Fibroblast of skin of left quadriceps (primary cell): ENCODE measurements at places on chromosomes 1 and 21.

DNA sequence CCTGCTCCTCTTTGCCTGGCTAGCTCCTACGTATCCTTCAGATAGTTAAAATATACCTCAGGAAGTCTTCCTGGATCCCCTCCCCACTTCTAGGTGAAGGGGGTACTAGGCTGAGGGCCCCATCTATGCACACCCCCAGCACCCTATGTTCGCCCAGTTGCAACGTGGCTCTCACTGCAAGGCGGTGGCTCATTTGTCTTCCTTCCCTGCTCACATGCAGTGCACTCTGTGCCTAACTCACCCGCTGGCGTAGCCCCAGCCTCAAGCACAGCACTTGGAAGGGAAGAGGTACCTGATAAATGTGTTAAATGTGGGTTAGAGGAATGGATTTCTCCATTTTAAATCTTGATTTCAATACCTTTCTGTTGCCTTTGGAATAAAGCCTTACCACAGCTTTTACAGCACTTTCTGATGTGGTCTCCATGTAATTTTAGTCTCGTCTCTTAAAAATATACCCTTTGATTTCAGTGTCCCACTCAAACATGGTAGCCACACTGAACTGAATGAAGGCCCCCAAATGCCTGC lies 39.3 kb downstream of the L1TD1 start:
- no peak for DNase-seq

DNA sequence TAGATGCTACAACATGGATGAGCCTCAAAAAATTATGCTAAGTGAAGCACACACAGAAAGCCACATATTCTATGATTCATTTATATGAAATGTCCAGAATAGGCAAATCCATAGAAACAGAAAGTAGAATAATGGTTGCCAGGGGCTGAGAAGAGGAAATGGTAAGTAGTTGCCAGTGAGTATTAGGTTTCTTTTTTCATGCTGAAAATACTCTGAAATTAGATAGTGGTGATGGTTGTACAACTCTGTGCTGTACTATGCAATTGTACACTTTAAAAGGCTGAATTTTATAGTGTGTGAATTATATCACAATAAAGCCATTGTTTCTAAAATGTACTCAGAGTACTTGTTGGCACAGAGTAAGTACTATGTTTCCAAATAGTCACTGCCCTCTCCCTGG lies 15.5 kb upstream of the GFI1 start:
- peak; percentile 7 for DNase-seq

DNA sequence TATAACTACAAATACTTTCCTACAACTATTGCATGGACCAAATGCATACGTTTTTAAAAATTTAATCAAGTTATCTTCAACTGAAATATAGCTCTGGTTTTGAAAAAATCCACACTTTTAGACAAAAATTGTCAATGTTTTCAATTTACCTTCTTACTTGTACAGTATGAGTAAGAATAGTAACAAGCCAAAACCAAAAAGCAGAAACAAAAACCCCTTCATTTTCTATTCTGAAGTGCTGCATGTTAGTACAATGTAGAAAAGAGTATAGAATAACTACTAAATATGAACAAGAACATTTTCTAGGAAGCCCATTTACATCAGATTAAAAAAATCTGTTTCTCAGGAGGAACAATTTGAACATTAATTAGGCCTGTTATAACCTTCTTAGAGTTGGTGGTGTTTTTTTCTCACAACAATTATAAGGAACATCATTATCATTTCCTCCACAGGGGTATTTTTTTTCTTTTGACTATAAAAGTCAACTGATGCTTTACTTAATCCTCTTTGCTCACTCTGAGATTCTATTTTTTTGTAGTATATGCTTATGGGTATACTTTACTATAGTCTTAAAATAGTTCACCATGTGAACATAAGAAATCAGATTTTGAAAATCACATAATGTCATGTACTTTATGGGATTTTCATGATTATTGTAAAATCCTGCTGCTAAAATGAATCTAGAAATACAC lies 475.4 kb downstream of the PTBP2 start:
- DNase-seq: no peak

DNA sequence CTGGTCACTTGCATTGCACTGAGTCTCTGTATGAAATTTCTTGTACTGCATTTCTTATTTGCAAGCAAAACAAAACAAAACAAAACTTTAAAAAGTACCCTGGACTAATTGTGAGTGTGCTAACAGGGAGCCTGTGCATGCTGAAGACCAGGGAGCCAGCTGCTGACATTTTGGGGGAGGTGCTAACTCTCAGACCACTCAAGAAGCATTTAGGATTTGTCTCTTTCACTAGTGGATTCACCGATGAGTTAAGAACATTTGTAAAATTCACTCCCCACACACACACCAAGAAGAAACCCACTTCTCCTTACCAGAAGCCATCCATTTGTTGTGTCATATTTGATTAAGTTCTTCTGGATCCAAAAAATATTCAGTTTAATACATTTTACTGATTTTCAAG lies 95.7 kb upstream of the C1orf105 start:
- DNase-seq: no peak

- DNase-seq: no peak
These were observed 76.8 kb upstream of the DNAJC6 start for GRCh38 chr1:65232461-65232990.

DNA sequence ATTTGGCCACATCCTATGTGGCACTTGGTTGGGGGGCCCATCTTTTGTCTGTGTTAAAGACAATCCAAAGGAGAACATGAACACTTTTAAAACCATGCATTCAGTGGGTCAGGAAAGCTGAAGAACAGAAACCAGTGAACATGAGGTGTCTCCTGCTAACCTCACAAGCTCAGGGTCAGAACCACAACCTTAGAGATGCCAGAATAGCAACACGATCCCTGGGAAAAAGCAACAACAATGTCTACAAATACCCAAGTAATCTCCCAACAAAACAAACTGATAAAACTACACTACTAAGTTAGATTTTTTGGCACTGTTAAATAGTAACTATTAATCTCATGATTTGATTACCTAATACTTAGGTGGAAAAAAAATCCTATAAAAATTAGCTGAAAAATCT lies 34.1 kb upstream of the GNG4 start:
- no peak for DNase-seq

DNA sequence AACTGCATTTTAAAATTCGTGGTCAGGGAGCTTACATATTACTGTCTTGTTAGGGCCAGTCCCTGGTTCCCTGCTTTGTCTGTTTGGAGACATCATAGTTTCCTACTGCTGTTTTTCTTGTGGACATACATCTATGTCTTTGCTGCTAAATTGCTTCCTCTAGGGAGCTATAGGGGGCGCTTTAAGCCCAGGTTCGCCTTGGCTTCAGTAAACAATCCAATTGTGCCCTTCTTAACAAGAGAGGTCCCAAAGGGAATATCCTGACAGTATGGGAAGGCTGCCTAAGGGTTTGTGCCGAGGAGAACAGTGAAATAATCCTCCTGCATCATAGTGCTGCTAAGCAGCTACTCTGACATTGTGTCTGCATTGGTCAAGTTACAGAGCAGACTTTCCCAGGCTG lies 112.5 kb downstream of the USH2A start:
- peak; percentile 29 for DNase-seq

GRCh38 chr1:32701421-32701911 lies 1.1 kb downstream of the SYNC start:
- DNase-seq: no peak

GRCh38 chr1:195071461-195071860 lies 1536.8 kb downstream of the KCNT2 start:
- no peak for DNase-seq

DNA sequence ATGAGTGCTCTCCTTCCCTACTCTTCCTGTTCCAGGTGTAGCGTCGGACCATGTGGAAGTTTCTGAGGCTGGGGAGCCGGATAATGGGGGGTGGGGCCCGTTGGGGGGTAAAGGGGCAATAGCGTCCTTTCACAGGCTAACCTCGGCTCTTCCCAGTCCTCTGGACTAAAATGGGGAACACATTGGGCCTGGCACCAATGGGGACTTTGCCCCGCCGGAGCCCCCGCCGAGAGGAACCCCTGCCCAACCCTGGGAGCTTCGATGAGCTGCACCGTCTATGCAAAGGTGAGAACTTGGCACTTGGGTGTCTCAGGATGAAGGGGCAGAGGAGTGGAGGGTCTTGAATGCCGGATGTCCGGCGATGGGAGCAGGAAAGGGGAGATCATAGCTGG lies 456 bp downstream of the TOMM40L start:
- DNase-seq: no peak

DNA sequence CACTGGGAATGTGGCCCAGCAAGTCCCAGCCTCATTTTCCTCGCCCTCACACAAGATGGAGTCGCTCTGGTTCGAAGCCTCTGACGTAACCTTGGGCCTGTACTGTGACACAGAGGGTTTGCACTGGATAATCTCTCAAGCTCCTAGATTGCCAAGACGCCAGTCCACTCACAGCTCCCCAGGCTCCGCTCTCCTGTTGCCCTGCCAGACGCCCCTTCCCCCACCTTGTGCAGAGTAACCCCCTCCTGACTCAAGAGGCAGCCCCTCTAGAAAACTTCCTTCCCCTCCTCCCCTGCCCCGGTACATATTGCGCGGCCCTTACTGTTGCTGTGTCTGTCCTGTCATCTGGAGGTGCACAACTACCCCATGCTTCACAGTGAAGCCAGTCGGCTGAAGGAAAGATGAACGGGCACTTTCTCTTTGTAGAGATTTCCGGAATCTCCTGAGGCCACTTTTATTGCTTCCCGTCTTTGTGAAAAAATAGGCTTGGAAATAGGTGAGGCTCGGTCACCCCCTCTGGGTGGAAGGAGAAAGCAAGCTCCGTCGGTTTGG lies 981 bp upstream of the KIAA1614 start:
- peak; percentile 11 for DNase-seq

GRCh38 chr1:7380712-7381111 lies 390.4 kb upstream of the VAMP3 start:
- no peak for DNase-seq

DNA sequence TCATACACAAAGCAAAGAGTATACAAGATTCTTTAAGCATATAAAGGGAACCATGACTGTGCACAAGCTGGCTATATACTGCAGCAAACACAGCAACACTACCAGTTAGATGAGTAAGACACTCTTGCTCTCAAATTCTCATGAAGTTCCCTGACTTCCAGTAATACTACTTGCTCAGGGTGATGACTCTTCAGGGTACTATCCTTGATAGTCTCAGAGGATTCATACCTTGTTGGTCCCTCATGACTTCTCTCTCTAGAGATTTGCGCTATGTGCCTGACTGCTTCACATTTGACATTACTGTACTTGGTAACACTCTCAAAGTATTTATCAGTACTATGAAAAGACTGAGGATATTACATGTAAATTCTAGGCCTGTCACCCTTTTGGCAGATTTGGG lies 159.8 kb upstream of the ZRANB2 start:
- no peak for DNase-seq

DNA sequence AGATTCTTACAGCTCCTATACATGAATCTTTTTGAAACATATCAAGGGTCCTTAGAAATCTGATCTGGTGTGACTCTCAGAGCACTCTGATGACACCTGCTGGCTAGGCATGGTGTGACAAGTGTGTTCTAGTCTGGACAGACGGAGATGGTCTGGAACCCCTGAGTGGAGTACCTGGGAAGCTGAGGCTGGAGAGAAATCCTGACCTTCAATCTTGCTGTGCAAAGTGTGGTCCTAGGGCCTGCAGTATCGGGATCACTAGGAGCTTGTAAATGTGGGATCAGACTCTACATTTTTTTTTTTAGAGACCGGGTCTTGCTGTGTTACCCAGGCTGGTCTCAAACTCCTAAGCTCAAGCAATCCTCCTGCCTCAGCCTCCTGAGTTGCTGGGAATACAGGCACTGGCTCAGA lies 78.6 kb upstream of the SOD1 start:
- peak; percentile 34 for DNase-seq

- no peak for DNase-seq
These were observed 6.5 kb downstream of the THEMIS2 start for GRCh38 chr1:27878787-27879335.
